ENCODE measurements at places on chromosomes 7 and 10.
A peak's percentile ranks its signal among the peaks of the same experiment; 100 is the strongest.

- DNase-seq = no peak
These were observed 12.0 kb upstream of the EBLN1 start for GRCh38 chr10:22229802-22230157.

DNA sequence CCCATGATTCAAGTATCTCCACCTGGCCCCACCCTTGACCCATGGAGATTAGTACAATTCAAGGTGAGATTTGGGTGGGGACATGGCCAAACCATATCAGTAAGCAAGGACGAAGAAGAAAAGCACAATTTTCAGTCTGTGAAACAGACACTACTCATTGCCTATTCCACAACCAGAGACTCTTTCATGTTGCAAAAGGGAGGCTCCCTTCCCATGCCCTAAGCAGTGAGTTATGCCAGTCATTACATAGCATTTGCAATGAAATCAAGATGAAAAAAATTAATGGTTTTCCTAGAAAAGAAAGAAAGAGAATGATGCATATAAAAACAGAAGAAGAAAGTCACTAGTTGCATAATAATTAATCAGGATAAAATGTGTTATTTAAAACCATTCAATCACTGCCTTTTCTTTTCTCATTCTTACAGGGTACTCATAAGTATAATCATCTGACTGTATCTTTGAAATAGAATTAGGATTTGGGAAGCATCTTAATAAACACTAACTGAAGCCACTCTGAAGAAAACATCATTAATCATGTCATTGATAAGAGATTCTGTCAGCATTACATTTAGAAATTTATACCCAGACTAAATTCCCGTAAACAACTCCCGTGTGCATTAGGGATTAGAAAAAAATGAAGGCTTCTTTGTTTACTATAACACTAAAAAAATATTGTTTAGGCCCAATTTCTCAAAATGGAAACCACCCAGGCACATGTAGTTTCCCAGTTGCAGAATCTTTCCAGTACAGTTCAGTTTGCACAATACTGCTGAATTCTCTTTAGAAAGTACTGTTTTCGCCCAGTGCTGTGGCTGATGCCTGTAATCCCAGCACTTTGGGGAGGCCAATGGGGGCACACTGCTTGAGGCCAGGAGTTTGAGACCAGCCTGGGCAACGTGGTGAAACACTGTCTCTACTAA, 9.1 kb downstream of the PRPS1L1 start:
- no peak for DNase-seq

DNA sequence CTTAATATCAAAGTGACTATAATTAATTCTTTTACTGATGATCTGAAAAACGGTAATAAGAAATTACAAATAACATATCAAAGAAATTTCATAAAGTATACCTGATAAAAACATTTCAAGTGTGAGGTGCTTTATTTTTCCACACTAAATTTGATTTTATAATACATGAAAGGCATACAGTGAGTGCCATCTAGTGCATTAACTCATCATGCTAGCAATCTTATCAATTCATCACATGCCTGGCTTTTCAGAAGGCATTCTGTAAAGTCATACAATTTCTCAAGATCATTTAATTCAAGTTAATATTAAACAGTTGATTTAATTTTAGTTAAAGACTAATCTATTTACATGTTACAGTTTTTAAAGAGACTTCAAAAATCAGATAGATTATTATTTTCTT, 1020.9 kb downstream of the GATA3 start:
- no peak for DNase-seq

GRCh38 chr10:98293550-98294269, 25.7 kb upstream of the LOXL4 start:
- DNase-seq = peak; percentile 52

DNA sequence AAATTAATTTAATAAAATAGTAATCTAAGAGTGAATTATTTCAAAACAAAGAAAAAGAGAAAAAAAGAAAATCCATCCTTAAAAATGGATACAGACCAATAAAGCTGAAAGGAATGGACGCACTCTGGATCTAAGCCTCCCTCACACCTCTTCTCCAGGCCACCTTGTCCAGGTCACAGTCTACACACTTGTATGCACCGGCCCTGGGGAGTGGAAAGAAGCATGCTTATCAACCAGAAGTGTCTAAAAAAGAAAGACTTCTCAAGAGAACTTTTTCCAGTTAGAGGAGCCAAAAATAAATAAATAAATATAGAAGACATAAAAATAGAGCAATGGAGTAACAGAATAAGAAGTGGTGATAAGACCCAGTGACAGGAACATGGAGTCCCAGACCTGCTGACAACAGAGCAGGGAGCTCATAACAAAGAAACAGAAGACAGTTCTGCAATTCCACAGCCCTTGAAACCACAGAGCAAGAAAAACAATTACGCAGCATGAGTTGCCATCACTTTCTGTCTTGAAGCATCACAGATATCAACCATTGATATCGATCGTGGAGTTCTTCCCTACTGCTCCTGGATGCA, 311.7 kb upstream of the NFE2L3 start:
- DNase-seq = no peak

- no peak for DNase-seq
These were observed 33.2 kb upstream of the CNPY1 start for GRCh38 chr7:155579565-155579964.

GRCh38 chr7:22784346-22784745, 38.3 kb downstream of the TOMM7 start:
- DNase-seq = no peak

DNA sequence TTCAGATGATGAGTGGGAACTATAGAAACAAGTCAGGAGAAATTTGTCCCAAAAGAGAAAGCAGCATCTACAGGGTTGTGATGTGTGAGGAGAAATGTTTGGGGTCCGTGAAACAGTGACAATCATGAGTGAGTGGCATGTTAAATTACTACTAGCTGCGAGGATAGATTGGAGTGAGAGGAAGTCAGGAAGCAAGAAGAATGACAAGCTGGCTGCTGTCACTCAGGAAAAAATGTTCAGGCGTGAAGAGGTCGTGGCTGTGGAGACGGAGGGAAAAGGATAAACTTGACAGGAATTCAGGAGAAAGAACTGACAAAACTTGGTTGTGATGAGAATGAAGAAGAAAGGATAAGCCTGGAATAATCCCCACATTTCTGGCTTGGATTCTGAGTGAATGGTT, 5.1 kb upstream of the ITPRID1 start:
- no peak for DNase-seq

GRCh38 chr7:150446288-150446938, 4.0 kb upstream of the GIMAP8 start:
- DNase-seq = no peak

GRCh38 chr10:77485847-77486246, 151.8 kb downstream of the KCNMA1 start:
- no peak for DNase-seq

DNA sequence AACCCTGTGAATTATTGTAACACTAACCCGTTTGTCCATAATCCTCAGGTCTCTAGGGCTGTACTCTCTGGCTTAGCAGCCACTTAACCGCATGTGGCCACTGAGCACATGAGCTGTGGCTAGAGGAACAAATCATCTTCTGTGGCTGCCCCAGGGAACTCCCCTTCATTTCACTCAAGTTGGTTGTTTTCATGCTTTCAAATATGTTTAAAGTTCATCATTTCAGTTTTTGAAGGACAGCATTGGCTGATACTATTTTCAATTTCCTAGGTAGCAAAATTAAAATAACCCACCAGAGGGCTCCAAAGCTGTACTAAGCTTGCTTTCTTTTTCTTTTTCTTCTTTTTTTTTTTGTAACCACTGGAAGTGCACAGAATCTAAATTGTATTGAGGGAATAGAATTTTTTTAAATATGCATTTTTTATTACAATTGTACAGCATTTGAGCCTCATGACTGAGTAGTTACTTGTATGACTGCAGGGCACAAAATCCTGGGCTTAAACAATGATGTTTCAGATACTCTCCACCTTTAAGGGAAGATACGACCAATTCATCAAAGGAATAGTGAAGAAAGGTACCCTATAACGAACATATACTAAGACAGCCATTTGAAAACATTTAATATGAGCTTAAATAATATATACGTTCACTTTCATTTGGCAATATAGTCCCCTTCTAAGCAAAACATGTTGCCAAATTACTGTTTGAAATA, 38.6 kb downstream of the MRC1 start:
- no peak for DNase-seq

- no peak for DNase-seq
These were observed 884.4 kb upstream of the SORCS1 start for GRCh38 chr10:108048898-108049297.

- DNase-seq = no peak
These were observed 33.3 kb downstream of the CDK14 start for GRCh38 chr7:90629297-90629918.

Measured in heart left ventricle (tissue), 16 donors.